ENCODE measurements at places on chromosomes 2 and 18.

GRCh38 chr18:76928179-76928868 lies 106.0 kb downstream of the ZNF236 start:
- no peak for DNase-seq

GRCh38 chr2:226115102-226115831 lies 684.4 kb downstream of the IRS1 start:
- DNase-seq, result no peak

- DNase-seq, result no peak
Measured at GRCh38 chr2:226701052-226701451, 98.6 kb downstream of the IRS1 start.

- DNase-seq, result peak; percentile 24
Measured at GRCh38 chr2:132037527-132038178, 124.1 kb downstream of the ANKRD30BL start.

DNA sequence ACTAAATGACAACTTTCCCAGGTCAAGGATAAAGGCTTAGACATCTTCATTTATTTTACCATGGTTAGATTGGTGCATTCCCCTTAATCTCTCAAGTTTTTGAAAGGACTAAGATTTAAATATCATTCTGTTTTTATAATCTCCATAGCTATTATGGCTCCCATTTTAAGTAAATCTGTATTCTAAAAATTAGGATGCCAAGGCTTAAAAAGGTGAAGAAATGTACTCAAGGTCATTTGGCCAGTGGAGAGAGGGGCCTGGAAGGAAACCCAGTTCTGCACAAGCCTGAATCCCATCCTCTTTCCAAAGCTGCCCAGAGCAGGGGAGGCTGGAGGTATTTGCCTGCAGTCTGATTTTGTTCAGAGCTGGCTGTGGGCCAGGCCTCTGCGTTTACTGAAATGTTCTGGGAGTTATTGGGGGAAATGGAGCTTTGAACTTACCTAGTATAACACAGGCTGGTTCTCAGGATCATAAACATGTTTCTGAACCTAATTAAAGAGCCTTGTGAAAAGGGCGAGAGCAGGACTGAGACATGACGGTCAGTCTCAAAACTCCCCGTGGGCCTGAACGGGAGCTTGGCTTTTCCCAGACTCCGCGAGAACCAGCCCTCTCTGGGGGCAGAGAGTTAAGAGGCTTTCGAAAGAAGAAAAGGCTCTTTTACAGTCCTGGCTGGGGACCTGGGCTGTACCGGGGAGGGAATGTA lies 85.6 kb downstream of the DDX1 start:
- no peak for DNase-seq

DNA sequence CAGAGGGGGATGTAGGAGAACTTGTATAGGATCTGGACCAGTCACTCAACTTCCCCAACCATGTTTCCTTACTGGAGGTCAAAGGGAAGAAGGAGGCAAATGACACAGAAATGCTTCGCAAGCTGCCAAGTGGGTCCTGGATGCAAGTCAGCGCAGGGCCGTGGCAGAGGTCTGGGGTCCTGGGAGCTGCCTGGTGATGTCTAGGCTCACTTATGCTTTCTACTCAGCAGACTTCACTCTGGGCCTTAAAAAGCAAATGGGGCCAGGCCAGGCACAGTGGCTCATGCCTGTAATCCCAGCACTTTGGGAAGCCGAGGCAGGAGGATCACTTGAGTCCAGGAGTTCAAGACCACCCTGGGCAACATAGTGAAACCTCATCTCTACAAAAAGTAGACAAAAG lies 19.9 kb downstream of the HS1BP3 start:
- DNase-seq, result no peak

GRCh38 chr2:112784199-112785189 lies at the start of gene IL1A:
IL1A (minus strand) TSS chr2:112784493; CDS start chr2:112783770, 723 bp downstream.
- DNase-seq, result no peak

GRCh38 chr2:241036964-241037421 lies 38.6 kb downstream of the SNED1 start:
- DNase-seq, result peak; percentile 40

DNA sequence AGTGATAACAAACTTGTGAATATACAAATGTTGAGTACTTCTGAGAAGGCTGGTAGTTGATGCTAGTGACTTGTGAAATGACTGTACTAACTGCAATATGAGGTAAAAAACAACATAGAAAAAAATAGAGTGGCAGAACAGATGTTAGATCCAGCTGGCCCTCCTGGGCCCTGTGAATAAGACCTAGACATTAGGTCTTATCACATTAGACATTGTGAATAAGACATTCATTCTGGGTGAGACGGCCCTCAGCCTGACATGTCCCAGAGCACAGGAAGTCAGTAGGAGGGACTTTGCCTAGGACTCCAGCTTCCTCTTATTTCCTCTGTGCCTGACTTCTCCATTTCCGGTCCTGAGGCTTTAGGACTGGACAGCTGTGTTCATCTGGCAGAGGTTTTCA lies 22.9 kb downstream of the DOK1 start:
- no peak for DNase-seq

DNA sequence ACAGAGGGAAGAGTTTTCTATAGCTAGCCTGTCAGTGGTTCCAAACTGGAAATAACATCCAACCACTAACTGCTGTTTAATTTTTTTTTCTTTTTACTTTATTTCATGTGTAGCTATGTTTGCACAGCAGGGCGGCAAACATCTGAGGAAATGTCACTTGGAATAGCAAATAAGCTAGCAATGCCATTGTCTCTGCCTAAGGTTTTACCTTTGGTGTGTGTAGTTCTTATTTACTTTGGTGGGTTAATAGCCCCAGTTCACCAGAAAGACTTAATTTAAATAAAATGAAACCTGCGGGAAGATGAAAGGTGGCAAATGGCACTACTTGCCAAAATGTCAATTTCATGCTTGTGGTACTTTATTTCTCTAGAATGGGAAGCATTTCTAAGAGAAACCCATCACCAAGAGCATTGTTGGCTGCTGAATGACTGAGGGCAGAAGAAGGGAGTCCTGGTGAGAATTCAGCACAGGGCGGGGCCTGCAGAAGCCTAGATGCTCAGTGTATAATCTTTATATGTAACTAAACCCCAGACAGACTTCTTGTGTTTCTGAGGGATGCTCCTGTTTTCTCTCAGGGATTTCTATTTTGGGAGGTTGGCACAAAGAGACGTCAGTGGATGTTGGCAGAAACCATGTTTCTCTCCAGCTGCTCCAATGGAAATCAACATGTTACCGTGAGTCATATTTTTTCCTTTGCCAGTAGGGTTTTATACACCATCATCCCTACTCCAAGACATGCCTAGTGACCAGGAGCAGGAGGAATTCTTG lies 300.4 kb upstream of the NT5C1B start:
- DNase-seq, result no peak

- peak; percentile 28 for DNase-seq
Measured at GRCh38 chr2:182077448-182078142, 91.9 kb downstream of the PPP1R1C start.
